ENCODE measurements at places on chromosomes 3 and 15. TPM values are rescaled to one million over a fixed set of nuclear protein-coding genes. Genes with fewer than 3 reads are reported as not detected.

The TOPAZ1 gene
- not detected for total RNA-seq

The FOXB1 gene
- not detected for total RNA-seq

The PYGO1 gene
- total RNA-seq, result under 0.01 TPM

The PRRT3 gene
- total RNA-seq, result 8.1 TPM

GRCh38 chr3:108106031-108106430, 15.2 kb upstream of the CD47 start:
- no peak for DNase-seq

GRCh38 chr3:151789853-151790463, 24.0 kb upstream of the AADAC start:
- DNase-seq, result no peak

GRCh38 chr3:100001526-100002270, 112.6 kb downstream of the FILIP1L start:
- no peak for DNase-seq

DNA sequence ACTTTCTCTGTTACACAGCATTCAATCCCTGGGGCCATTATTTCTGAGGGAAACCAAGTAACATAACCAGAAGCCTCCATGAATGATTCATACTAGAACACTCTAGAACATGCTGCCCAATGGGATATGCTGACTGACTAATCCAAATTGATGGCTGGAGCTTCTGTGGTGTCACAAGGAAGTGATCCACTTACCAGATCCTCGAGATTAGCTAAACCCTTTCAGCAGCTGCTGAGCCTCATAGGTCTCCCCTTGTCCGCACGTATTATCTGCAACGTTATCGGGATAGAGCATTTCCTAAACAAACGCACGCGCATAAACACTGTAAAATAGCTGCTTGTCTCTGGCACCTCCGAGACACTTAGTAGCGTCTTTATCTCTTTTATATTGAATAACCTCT, 61.2 kb upstream of the PROK2 start:
- no peak for DNase-seq

- DNase-seq, result no peak
Observed at GRCh38 chr3:188152660-188153436, 1.1 kb upstream of the LPP start.

DNA sequence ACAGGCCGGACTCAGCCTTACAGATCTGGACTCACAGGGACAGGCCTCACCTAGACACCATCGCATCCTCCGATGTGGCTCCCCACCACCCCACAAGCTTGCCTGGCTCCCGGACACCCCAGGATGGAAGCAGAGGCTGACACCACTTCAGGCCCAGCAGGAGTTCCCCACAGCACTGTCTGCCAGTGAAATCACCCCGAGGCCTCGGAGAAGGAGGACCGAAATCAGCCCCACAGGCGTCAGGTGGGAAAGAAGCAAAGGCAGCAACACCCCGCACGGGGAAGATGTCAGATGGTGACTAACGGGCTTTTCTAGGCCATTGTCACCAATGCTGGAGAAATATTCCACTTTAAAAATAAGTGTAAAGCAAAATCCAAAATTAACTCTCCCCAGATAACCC, 18.6 kb downstream of the ADCY5 start:
- no peak for DNase-seq

DNA sequence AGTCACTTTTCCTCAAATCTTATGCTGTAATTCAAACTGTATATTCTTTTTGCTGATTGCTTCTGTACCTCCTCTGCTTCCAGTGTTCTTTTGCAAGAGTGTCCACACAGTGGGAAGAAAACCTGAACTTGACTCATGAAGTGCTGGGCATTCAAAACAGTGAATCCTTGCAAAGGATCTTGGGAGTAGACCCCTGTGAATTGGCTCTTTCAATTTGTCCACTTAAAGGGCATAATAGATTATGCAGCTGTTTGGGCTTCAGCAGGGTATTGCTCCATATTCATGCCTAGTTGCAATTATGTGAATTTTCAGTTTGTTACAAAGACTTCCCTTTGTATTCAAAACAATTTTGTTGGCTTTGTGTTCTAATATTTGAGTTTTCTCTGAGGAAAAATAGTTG, 11.4 kb downstream of the ZFAND6 start:
- no peak for DNase-seq

- no peak for DNase-seq
Observed at GRCh38 chr15:63369296-63369695, 12.3 kb downstream of the CA12 start.

DNA sequence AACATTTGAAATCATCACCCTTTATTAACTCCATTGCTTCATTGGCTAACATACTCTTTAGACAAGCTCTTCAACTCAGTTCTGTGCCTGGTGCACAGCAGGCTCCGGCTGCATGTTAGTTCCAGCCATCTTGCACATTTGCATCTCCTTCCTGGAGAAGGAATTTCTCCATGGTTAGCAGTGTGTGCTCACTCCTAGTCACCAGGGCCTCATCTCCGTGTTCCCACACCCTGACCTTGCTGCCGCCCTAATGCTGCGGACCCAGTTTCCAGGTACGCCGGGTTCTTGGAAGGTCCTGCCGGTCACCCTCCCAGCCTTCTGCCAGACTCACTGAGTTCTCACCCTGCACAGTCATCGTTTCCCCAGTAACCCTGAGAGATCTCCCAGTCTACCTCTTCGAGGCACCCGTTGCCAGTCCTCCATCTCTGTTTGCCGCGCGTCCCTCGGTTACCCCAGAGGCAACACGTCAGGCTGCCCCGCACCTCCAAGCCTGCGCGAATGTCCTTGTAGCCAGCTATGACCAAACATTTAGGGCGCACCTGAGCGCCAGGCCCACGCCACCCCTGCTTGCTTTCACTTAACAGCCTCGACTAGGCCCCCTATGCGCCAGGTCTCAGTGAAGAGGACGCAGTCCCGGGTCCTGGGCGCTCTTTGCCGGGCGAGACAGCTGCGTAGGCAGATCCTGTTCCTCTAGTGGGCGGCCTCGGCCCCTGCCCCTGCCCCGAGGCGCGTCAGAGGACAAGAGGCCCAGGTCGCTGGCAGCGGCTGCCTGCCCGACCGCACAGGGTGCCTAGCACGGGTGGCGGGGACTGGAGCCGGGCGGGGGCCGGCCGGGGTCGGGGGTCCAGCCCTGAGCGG, 747 bp upstream of the ZNF592 start:
- peak; percentile 87 for DNase-seq

DNA sequence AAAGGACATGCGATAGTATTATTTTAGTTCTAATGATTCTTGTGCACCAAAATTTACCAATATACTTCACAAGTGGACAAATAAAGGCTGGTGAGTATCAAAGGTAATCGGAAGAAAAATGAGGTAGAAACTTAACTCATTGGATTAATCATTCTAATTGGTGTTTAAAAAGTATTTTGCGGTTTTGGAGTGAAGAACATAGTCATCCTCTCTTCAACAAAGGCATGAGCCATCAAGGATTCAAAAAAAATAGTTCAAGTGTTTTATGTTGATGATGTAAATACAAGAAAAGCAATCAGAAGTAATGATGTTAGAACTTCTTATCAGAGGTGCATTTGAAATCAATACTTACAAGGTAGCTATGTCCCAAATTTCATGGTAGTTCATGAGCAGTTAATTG, 221.5 kb downstream of the P3H2 start:
- no peak for DNase-seq

DNA sequence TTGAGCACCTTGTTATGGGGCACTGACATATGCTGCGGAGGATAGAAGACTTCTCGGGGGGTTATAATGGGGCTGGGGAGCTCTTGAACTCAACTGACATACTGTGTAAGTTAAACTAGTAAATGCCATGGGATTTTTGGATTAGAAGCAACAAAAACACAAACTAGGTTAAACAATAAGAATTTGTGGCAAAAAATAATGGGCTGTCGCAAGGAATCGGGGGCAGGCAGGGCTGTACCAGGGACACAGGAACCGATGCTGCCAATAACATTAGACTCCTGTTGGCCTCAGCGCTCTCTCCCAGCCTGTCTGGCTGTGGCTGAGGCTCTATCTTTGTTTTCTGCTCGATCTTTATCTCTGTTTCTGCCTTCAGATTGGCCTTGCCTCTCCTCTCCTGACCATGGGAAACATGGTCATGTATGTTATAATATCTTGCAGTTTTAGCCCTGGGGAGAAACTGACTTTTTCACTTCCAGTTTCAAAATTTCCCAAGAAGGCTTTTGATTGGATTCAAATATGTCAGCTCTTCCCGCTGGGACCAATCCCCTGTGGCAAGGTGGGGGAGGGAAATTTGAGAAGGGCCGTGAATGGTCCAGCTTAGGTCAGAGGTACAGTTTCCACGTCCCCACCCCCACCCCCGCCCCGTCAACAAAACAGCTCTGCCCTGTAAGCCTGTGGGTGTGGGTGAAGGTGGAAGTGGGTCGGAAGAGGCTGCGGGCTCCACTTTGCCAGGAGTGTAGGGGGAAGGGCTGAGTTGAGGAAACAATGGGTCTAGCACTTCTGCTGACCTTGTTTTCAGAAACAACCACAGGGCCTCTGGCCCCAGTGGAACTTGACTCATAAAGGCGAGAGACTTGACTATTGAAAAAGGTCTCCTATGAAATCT, 161.1 kb upstream of the TBL1XR1 start:
- peak; percentile 41 for DNase-seq

DNA sequence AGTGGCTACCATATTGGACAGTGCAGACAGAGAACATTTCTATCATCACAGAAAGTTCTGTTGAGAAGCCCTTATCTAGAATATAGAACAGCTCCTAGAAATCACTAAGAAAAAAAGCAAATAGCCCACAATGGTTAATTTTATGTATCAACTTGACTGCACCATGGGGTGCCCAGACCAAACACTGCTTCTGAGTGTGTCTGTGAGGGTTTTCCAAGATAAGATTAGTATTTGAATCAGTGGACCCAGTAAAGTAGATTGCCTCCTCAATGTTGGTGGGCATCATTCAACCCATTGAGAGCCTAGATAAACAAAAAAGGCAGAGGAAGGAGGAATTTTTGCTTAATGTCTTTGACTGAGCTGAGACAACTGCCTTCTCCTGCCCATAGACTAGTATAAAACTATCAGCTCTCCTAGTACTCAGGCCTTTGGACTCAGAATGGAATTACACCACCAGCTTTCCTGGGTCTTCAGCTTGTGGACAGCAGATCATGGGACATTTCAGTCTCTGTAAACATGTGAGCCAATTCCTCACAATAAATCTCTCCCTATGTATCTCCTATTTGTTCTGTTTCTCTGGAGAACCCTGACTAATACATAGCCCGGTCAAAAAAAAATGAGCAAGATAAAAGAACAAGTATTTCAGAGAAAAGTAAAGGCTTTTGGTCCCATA, 55.9 kb upstream of the OXTR start:
- no peak for DNase-seq
